COR-L47 (cell line): ENCODE measurements at places on chromosomes 3 and 15.

- no peak for DNase-seq
Observed at GRCh38 chr15:80777826-80778620, 1.1 kb upstream of the CEMIP start.

DNA sequence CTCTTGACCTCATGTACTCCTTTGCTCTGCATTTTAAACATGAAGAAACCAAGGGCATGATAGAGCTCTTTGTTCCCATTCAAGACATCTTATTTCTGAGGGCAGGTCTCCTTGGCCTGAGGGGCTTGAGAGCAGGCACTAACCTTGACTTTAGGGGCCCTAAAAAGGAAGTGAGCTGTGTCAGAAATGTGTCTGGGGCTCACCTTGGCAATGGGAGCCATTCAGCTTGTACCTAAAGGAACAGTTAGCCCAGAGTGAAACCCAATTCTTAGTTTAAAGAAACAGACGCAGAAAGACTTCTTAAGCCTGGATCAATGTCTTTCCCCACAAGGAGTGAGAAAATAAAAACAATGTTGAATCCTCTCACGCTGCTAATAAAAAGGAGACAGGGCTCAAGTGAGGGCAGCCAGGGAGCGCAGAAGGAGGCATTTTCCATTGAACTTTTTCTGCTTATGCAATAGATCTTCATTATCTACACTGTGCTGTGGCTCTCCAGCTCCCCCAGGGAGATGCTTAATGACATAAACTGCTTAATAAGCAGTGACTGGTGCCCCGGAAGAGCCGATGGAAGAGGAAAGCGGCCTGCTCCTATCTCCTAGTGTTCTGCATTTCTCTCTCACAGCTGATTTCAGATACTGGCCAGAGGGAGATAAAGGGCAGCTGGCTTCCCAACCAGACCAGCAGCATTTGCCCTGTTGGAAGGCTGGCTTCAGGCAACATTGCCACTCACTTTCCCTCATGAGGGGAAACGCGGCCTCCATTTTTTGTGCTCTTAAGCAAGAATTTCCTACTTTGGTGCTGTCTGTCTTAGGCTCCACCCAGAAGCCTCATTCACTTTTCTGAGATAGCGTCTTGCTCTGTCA lies 152.0 kb downstream of the OPA1 start:
- DNase-seq = peak; percentile 71

- no peak for DNase-seq
Observed at GRCh38 chr15:71195242-71195641, 80.0 kb downstream of the THSD4 start.

DNA sequence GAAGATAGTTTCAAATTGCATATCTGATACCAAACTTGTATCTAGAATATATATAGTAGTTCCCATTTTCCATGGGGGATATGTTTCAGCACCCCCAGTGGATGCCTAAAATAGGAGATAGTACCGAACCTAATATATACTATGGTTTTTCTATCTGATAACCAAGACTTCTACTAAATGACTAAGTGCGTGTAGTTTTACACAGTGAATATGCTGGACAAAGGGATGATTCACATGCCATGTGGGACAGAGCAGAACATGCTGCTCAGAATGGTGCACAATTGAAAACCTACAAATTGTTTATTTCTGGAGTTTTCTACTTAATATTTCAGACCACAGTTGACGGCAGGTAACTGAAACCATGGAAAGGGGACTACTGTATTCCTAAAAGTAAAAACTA lies 73.4 kb upstream of the TP63 start:
- DNase-seq = no peak

DNA sequence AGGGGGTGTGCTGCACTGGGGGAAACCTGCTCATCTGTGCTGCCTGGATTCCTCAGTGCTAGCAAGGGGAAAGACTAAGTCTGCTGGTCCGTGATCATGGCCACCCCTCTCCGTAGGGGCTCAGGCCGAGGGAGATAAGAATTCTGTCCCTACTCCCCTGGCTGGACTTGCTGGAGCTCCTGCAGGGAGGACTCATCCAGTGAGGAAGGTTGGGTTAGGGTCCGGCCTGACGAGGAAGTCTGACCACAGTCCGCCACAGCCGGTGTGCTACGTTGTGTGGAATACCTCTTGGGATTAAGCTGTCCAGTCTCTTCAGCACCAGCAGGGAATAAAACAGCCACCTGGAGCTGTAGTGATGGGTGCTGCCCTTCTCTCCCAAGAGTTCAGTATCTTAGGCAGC lies 1309.1 kb upstream of the CADM2 start:
- DNase-seq = no peak

- DNase-seq = no peak
Observed at GRCh38 chr15:95113041-95113440, 881.7 kb downstream of the MCTP2 start.
